ENCODE measurements at places on chromosomes 5 and 9.

- no peaks in the 10 kb centered on the region for H3K4me1 ChIP-seq
- H3K4me3 ChIP-seq = no peak overlapping the region
- no peak for DNase-seq
Observed at GRCh38 chr5:10511741-10512640, 51.9 kb upstream of the ANKRD33B start.

- no peaks in the 10 kb centered on the region for H3K36me3 ChIP-seq
- no peaks in the 10 kb centered on the region for H3K27me3 ChIP-seq
- peak overlapping the region; percentile 69 for H3K27ac ChIP-seq
- peak; percentile 71 for DNase-seq
- peaks cover 34% of the 10 kb centered on the region for H3K4me1 ChIP-seq
- no peak overlapping the region for H3K4me3 ChIP-seq
Observed at GRCh38 chr5:148011398-148012137, 52.2 kb upstream of the SPINK5 start.

DNA sequence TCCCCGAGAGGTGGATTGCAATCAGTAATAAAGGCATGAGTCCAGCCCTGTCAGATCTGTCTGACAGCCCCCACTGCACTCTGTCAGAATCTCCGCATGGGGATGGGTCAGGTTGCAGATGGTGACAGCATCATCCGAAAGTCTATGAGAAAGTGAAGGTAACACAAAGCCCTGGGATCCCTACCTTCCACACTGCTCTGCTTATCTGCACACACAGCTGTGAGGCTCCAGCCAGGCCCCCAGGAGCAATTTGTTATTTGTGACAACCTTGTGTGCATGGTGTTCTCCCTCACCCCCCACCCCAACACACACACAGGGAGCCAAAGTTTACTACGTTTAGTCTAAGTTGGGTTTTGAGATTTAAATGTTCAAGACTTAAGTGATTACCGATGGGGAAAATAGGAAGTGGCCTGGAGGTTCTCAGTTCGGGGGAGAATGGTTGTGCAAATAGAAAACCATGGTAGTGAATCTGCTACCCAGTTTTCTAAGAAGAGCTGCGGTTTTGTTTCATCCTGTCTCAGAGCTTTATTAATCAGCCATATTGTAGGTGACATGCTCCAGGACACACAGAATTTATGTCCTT, 92.7 kb downstream of the SV2C start:
- no peaks in the 10 kb centered on the region for H3K27me3 ChIP-seq
- no peaks in the 10 kb centered on the region for H3K4me1 ChIP-seq
- no peaks in the 10 kb centered on the region for H3K36me3 ChIP-seq
- H3K4me3 ChIP-seq = no peak overlapping the region
- no peak for DNase-seq

- DNase-seq = no peak
- H3K27ac ChIP-seq = no peak overlapping the region
- peaks cover 28% of the 10 kb centered on the region for H3K4me1 ChIP-seq
- peak overlapping the region; percentile 51 for H3K4me3 ChIP-seq
Observed at GRCh38 chr9:129568560-129569501, 52.1 kb downstream of the C9orf50 start.

GRCh38 chr5:167851416-167851815, 440.0 kb upstream of the WWC1 start:
- no peak overlapping the region for H3K4me3 ChIP-seq
- H3K27me3 ChIP-seq = no peaks in the 10 kb centered on the region
- no peak overlapping the region for H3K27ac ChIP-seq
- no peaks in the 10 kb centered on the region for H3K4me1 ChIP-seq
- DNase-seq = no peak

- DNase-seq = no peak
- peaks cover 22% of the 10 kb centered on the region for H3K4me1 ChIP-seq
- H3K36me3 ChIP-seq = no peaks in the 10 kb centered on the region
- no peak overlapping the region for H3K27ac ChIP-seq
- H3K4me3 ChIP-seq = peak overlapping the region; percentile 70
Observed at GRCh38 chr9:137300567-137301080, 1.4 kb downstream of the NRARP start.

DNA sequence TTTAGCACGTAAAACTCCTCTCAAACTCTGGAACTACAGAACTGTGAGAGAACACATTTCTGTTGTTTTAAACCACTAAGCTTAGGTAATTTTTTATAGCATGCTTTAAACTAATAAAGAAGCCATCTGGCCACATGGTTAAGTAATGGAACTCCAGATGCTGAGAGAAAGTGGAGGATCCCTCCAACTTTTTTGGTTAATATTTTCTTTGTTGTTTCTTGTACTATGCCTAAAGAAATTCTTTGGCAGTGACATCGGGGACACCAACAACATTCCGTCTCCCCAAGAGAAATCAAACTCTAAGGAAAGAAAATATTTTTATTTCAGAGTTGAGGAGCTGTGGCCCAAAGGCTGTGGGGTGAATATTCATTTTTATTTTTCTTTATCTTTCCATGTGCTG, 734.8 kb upstream of the CDH9 start:
- DNase-seq = no peak
- H3K27me3 ChIP-seq = no peaks in the 10 kb centered on the region
- H3K27ac ChIP-seq = no peak overlapping the region
- no peak overlapping the region for H3K4me3 ChIP-seq
- H3K36me3 ChIP-seq = no peaks in the 10 kb centered on the region

DNA sequence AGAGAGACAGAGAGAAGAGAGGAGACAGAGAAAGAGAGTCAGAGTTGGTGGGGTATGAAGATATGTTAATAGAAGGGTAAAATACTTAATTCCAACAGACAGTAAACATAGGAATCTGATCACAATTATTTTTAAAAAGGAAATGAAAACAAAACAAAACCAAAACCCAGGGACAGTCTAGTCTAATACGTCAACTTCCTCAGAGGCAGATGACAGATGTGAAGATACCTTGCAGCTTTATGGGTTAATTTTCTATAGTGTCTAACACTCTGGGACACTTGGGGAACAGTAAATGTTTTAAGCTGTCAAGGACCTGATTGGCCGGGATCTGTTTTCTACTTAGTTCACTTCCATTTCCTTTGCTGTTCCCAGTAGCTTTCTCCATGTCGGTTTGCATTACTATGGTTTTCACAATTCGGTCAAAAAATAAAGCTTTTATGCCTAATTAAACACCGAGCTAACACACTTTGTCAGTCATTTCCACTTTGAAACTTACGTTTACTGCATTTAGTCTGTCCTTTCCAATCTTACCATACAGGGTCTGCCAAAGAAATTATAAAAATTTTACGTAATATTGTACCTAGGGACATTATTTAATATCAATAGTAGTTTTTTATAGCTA, 216.5 kb downstream of the MCTP1 start:
- no peaks in the 10 kb centered on the region for H3K4me1 ChIP-seq
- H3K27ac ChIP-seq = no peak overlapping the region
- H3K27me3 ChIP-seq = no peaks in the 10 kb centered on the region
- H3K36me3 ChIP-seq = no peaks in the 10 kb centered on the region
- H3K4me3 ChIP-seq = no peak overlapping the region

- no peaks in the 10 kb centered on the region for H3K36me3 ChIP-seq
- no peak for DNase-seq
- no peak overlapping the region for H3K27ac ChIP-seq
- no peak overlapping the region for H3K4me3 ChIP-seq
- no peaks in the 10 kb centered on the region for H3K27me3 ChIP-seq
Observed at GRCh38 chr9:88233091-88233490, 94.8 kb upstream of the SPATA31C2 start.

DNA sequence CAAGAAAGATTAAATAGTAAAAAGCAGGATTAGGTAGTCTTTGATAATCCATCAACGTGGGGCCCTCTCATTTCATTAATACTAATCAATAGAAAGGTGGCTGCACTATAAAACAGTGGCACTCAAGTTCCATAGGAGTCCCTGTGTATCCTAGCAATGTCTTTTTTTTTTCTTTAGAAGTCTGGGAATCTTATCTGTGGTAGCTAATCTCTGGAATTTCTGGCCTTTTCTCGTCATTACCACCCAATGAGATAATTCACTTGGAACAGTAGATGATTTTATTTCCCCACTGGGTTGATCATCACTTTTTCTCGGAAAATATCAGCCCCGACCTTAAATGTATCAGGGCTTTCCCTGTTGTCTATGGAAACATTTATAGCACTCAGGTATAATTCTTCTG, 86.8 kb upstream of the CDH6 start:
- no peaks in the 10 kb centered on the region for H3K27me3 ChIP-seq
- no peak for DNase-seq
- H3K4me1 ChIP-seq = no peaks in the 10 kb centered on the region
- H3K27ac ChIP-seq = no peak overlapping the region

GRCh38 chr9:7368410-7369292, 430.9 kb downstream of the DMAC1 start:
- H3K4me1 ChIP-seq = no peaks in the 10 kb centered on the region
- H3K4me3 ChIP-seq = no peak overlapping the region
- H3K27ac ChIP-seq = no peak overlapping the region
- no peaks in the 10 kb centered on the region for H3K36me3 ChIP-seq
- DNase-seq = no peak

DNA sequence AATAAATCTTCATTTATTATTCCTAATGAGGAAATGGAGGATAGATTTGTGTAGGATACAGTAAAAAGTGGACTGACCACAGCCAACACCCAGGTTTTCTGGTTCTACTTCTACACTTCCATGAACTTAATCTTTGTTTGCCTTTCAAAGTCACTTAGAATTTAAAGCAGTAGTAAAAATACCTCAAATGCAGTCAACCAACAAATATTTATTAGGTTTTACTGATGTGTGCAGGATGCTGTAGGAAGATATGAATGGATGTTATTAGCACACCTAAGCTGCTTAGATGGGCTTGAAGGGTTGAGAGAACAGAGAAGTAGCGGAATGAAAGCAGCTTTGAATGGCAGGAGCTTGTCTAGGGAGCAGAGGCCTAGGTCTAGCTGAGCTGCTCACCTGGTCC, 201.1 kb downstream of the PALM2AKAP2 start:
- no peak for DNase-seq
- H3K36me3 ChIP-seq = no peaks in the 10 kb centered on the region
- H3K27ac ChIP-seq = no peak overlapping the region
- peaks cover under 1% of the 10 kb centered on the region for H3K4me1 ChIP-seq
- H3K4me3 ChIP-seq = no peak overlapping the region
- H3K27me3 ChIP-seq = no peaks in the 10 kb centered on the region

GRCh38 chr5:145793574-145793973, 41.6 kb downstream of the PRELID2 start:
- H3K36me3 ChIP-seq = no peaks in the 10 kb centered on the region
- H3K4me3 ChIP-seq = no peak overlapping the region
- H3K4me1 ChIP-seq = peaks cover 3% of the 10 kb centered on the region
- no peak for DNase-seq
- H3K27ac ChIP-seq = no peak overlapping the region

DNA sequence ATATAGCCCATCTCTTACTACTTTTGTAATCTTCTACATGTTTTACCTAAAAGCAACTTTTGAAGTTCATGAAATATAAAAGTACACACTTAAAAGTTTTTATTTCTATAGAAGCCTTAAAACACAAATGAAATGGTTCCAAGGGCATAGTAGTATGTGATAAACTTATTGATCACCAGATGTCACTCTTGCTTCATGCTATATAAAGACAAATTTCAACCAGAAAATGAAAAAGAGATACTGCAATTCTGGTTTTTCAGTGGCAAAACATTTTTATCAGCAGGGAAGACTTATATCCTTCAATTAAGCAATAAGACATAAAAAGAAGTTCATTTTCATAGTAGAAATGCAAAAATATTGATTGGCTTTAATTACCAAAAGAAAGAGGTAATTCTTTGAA, 69.4 kb upstream of the FBXL17 start:
- no peak overlapping the region for H3K4me3 ChIP-seq
- H3K27ac ChIP-seq = no peak overlapping the region
- DNase-seq = no peak
- H3K36me3 ChIP-seq = no peaks in the 10 kb centered on the region
